ENCODE measurements at places on chromosomes 13 and 19.

- DNase-seq: peak; percentile 93
Measured at GRCh38 chr19:17385878-17386611, 8.0 kb downstream of the CCDC194 start.

- no peak for DNase-seq
Measured at GRCh38 chr13:81326913-81327312, 986.0 kb upstream of the SPRY2 start.

DNA sequence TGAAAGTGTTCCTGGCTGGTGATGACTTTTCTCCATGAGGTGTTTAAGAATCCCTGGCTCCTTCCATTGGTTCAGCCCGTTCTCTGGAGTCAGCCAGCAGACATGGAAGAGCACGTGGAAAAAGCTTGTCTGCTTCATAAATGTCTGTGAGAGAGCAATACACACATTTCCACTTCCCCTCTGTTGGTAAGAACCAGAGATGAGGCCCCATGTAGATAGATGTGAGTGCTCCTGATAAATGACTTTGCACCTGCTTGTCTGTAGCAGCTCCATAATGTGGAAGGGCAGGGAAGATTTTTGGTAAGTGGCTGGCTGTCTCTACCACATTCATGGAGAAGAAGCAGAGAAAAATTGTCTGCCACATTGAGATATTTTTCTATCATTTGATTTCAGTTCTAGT is 325.8 kb downstream of the LMO7 start:
- DNase-seq: no peak

GRCh38 chr13:90633849-90634248 is 713.6 kb upstream of the MIR17HG start:
- no peak for DNase-seq

- no peak for DNase-seq
Measured at GRCh38 chr13:37129866-37130265, 24.4 kb upstream of the CSNK1A1L start.

DNA sequence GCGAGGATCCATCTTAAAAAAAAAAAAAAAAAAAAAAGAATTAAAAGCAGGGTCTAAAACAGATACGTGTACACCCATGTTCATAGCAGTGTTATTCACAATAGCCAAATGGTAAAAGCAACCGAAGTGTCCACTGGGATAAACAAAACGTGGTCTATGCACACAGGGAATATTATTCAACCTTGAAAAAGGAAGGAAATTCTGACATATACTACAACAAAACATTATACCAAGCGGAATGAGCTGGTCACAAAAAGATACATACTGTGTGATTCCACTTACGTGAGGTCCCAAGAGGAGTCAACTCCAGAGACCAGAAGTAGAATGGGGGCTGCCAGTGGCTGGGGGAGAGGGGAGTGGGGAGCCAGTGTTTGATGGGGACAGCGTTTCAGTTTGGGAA is 14.7 kb upstream of the ADPRHL1 start:
- DNase-seq: no peak

DNA sequence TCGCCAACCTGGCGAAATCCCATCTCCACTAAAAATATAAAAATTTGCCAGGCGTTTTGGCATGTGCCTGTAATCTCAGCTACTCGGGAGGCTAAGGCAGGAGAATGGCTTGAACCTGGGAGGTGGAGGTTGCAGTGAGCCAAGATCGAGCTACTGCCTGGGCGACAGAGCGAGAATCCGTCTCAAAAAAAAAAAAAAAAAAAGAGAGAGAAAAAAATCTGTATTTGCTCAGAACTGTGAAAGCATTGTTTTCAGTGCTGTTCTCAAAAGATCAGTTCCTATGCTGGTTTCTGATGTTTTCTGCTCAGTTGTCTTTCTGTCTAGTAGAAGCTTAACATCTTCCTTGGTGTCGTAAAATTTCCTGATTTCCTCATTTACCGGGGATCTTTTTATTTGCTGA is 2.5 kb downstream of the SF3A2 start:
- no peak for DNase-seq

DNA sequence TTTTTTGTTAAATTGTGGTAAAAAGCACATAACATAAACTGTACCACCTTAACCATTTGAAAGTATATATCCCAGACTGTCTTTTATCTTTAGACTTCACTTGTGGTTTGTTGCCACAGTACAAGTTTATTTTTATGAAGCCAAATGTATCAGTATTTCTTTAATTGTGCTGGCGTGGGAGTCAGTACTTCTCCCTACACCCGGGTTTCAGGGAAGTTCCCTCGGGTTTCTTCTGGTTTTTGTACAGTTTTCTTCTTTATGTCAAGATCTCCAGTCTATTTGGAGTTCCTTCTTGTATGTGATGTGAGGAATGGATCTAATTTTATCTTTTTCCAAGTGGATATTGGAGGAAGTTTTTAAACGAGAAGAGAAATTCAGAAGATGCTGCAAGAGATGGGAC is 20.5 kb downstream of the CCDC8 start:
- no peak for DNase-seq

DNA sequence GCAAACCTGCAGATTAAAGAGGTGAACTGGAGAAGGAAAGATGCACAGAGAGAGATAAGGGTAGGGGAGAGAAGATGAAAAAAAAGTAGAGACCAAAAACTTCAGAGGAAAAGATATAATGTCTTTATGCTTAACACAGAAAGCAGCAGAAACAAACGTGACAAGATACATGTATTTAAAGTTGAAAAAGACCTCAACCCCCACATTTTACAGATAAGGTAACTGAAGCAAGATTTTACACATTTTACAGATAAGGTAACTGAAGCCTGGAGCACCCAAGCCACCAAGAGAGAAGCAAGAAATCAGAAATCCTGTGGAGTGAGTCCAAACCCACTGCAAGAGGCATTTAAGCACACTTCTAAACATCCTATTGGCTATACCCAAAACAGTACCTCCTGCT is 185.3 kb downstream of the TBC1D4 start:
- DNase-seq: no peak

DNA sequence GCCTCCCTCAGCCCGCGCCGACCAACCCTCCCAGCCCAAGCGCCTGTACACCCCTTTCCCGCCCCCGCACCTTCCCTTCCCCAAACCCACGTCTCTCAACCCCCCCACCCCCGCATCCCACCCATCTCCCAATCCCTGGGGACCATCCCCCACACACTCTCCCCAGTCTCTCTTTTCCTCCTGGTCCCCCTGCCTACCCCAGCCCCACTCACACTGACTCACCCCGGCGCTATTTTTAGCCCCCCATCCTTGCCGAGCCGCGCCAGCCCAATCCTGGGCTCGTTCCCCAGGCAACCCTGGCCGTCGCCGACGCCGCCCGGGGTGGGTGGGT is 11.7 kb downstream of the CIC start:
- DNase-seq: no peak

DNA sequence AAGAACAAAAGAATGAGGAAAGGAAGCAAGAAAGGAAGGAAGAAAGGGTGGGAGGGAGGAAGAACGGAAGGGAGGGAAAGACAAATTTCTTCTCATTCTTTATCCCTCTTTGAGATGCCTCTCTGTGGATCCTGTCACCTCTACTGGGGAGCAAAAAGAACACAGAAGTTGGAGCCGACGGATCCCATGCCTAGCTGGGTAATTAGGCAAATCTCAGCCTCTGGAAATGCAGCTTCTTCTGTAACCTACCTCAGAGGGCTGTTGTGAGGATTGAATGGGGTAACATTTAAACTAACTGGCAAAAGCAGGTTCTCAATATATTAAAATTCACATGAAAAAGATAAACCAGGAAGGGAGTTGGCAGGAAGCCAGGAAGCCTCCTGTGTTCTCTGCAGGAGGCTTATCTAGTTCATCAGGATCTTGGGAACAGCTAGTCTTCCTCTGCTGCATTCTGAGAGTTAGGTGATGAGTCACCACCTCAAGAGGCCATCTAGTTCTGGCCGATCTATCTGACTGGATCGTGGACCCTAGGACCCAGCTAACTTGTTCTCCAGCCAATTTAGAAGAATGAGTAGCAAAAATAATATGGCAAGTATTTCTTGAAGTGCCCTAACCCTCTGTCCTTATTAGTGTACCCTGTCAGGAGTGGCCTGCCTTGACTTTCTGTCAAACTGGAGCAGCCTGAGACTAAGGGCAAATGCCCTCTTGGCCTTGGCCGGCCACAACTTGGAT is 15.2 kb upstream of the CPB2 start:
- DNase-seq: peak; percentile 60

DNA sequence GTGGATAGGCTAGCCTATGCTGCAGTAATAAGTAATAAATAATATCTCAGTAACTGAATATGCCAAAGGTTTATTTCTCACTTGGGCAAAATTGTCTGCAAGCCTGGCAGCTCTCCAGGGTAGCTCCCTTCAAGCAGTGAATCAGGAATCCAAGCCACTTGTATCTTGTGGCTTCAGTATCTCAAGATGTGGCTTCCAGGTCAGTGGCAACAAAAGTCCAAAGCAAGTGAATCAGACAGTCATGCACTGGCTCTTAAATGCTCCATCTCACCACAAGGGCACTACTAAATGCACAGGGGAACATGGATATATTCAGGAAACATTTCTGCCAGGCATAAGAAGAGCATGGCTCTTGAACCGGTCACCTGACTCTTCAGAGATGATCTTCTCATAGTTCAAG is 126.3 kb downstream of the KCTD12 start:
- DNase-seq: no peak

- DNase-seq: no peak
Measured at GRCh38 chr13:86476656-86477055, 677.4 kb upstream of the SLITRK6 start.

GRCh38 chr13:70714993-70715392 is 606.7 kb upstream of the KLHL1 start:
- no peak for DNase-seq

DNA sequence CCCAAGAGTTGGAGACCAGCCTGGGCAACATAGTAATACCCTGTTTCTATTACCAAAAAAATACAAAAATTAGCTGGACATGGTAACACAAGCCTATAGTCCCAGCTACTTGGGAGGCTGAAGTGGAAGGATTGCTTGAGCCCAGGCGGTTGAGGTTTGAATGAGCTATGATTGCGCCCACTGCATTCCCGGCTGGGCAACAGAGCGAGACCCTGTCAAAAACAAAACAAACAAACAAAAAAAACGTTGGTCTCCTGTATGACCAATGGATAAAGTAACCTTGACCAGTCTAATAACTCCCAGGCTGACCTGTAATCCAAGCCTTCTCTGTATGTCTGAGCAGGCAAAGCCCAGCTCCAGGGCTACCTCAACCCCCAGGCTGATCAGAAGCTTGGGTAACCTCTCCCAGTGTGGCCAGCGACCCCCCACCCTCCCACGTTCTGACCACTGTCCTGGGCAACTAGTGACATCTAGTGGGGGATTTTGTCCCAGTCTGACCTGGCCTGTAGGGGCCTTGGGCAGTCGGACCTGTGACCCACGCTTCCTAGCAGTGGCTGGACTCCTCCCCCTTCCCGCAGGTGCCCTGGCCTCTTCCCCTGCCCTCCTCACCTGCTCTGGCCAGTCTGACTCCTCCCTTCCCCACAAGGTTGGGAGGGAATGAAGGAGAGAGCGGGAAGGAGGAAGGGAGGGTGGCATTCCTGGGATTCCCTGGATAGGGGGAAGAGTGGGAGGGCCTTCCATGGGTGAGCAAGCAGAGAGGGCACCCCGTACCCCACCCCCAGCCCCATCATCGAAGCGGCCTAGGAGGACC is 1.0 kb upstream of the BCAM start:
- DNase-seq: no peak

DNA sequence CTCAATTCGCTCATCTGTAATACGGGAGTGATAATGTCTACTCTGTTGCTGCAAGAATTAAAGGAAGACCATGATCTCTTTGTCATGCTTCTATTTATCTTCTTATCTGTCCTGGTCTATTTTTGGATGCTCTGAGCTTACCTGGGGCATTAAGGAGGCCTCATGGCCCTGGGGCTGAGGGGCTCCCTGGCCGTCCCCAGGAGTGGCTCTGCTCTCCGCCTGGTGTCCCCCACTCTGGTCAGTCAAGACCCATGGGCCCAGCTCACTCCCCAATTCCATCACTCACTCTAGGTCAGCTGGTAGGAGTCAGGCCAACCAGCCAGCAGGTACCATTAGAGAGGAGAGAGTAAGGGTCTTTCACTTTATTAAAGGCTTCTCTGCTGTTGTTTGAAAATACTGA is 1.1 kb upstream of the CHST8 start:
- DNase-seq: no peak

GRCh38 chr13:80083853-80084676 is 256.9 kb downstream of the SPRY2 start:
- DNase-seq: peak; percentile 75

DNA sequence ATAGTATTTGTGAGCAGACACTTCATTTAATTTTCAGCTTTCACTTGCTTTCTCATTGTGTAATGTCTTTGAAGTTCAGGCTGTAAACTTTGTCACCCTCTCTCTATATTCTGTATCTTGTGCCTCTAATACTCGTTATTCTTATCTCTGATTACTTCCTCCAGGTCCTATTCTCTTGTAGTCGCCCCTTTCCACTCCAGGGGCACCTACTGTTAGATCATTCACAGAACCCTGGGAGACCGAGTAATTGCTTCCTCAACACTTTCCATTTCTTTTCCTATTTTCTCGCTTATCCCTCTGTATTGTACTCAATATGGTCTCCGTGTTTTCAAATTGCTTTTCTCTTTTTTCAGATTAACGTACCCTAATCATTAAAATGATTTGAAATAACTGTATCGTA is 93.9 kb upstream of the TDRD3 start:
- no peak for DNase-seq

DNA sequence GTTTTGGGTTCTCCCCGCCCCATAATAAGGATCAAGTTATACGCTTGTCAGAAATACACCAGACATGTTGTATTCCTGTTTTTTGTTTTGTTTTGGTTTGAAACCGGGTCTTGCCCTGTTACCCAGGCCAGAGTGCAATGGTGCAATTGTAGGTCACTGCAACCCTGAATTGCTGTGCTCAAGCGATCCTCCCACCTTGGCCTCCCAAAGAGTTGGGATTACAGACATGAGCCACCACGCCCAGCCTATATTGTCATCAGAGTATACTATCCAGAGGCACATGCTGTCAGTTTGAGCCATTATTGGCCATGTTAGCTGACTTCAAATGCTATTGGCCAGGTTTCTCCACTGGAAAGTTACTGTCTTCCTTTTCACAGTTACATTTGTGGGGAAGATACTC is 9.8 kb downstream of the SAFB start:
- DNase-seq: no peak

GRCh38 chr13:21767032-21767431 is 96.2 kb downstream of the FGF9 start:
- no peak for DNase-seq

DNA sequence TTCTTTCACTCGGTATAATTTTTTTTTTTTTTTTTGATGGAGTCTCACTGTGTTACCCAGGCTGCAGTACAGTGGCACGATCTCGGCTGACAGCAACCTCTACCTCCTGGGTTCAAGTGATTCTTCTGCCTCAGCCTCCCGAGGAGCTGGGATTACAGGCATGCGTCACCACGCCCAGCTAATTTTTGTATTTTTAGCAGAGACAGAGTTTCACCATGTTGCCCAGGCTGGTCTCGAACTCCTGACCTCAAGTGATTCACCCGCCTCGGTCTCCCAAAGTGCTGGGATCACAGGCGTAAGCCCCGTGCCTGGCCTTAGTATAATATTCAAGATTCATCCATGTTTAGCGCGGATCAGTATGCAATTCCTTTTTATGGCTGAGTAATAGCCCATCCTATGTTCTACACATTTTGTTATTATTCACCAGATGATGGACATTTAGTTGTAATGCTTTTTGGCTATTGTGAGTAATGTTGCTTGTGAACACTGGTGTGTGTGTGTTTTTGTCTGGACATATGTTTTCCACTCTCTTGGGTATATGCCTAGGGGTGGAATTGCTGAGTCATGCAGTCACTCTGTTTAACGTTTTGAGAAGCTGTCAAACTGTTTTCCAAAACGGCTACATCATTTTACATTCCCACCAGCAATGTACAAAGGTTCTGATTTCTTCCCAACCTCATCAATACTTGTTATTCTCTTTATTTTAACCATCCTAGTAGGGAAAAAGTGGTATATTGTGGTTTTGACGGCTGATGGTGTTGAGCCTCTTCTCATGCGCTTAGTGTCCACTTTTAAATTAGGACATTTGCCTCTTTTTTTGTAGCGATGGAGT is 22.9 kb downstream of the PLEKHF1 start:
- DNase-seq: no peak
